T-helper 22 cell (primary cell): ENCODE measurements at places on chromosomes 5 and 9.

- no peak for DNase-seq
Observed at GRCh38 chr5:138338411-138339090, 485 bp downstream of the FAM53C start.

- DNase-seq = no peak
Observed at GRCh38 chr9:93657331-93658111, 81.1 kb downstream of the PHF2 start.

- no peak for DNase-seq
Observed at GRCh38 chr5:171624396-171624795, 161.2 kb upstream of the SMIM23 start.

DNA sequence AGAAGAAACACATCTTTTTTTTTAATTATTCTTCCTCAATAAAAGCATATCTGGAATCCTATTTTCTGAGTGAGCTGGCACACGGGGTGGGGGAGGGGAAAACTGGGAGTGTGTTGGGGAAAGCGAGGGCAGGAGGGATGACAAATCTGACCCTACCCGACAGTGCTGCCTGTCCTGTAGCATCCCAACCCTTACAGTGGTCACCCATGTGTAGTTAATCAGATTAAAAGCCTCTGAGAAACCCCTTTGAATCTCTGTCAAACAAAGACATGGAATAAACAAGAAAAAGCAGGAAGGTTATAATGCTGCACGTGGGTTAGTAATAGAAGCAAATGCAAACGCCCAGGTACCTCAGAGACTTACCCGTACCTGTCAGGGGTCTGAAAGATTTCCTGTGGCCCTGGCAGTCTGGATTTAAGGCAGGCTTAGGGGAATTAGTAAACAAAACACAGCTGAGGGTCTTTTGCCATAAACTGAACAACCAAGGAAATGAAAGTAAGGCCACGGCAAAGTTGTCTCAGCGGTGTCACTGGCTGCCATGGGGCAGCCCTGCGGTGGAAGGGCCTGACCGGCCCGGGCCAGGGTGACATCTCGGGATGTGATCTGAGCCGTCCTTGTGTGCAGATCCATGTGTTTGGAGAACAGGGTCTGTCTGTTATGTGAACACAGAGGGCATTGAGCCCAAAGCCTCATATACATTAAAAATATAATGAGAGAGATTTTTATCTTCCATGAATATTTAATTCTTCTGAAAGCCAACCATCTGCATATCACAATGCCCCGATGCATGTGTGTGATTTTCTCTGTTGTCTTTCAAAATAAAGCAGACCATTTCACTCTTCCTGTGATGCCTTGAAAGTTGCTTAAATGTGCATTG, 308.2 kb downstream of the ZNF608 start:
- no peak for DNase-seq

GRCh38 chr9:97983589-97984187, 547 bp downstream of the ANP32B start:
- peak; percentile 41 for DNase-seq

DNA sequence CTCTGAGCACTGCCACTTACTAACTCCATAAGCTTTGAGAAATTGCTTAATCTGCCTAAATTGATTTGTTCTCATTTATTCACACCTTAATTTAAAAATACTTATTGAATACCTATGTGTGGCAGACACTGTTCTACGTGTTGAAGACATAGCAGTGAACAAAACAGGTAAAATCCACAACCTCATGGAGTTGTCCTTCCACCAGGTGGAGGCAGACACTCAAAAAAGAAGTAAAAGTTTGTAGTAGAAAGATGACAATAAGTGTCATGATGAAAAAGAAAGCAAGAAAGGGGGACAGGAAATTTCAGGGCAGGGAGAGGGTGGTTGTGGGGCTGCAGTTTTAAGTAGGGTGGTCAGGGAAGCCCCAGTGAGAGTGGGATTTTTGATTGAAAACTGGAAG, 94.9 kb downstream of the SREK1 start:
- no peak for DNase-seq

- DNase-seq = no peak
Observed at GRCh38 chr5:159362220-159362619, 31.9 kb upstream of the IL12B start.
